ENCODE measurements at places on chromosomes 5 and 9. TPM values are rescaled to one million over a fixed set of nuclear protein-coding genes. Genes with fewer than 3 reads are reported as not detected.
A peak's percentile ranks its signal among the peaks of the same experiment; 100 is the strongest.

The CXCL14 gene
- total RNA-seq = not detected

- no peaks in the 10 kb centered on the region for H3K36me3 ChIP-seq
- peaks cover 33% of the 10 kb centered on the region for H3K4me1 ChIP-seq
- peaks cover 7% of the 10 kb centered on the region for H3K27me3 ChIP-seq
- no peak overlapping the region for H3K4me3 ChIP-seq
These were observed 201.8 kb upstream of the CDKN2B start for GRCh38 chr9:22210936-22211335.

The ARID3C gene
- 0.15 TPM for total RNA-seq

DNA sequence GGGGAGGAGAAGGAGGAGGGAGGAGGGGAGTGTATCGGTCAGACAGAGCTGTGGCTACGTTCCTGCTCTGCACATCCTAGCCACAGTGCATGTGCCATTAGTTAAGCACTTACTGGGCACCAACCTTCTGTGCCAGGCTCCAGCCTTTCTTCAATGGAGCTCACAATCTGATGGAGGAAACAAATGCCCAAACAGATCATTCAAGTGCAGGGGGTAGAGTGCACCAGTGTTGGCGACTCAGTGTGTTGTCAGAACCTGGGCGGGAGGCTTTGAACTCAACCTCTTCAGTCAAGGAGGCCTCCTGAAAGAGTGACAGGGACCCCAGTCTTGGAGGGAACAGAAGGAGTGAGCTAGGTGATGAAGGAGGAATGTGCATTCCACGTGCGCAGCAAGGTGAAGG, 51.9 kb upstream of the SHB start:
- peaks cover 15% of the 10 kb centered on the region for H3K27me3 ChIP-seq
- no peaks in the 10 kb centered on the region for H3K36me3 ChIP-seq
- H3K27ac ChIP-seq = no peak overlapping the region
- no peaks in the 10 kb centered on the region for H3K4me1 ChIP-seq
- no peak overlapping the region for H3K4me3 ChIP-seq
- DNase-seq = no peak

The IL4 gene
- total RNA-seq = 7.4 TPM

- no peaks in the 10 kb centered on the region for H3K27me3 ChIP-seq
- no peak overlapping the region for H3K4me3 ChIP-seq
- H3K27ac ChIP-seq = peak overlapping the region; percentile 29
- peaks cover 16% of the 10 kb centered on the region for H3K36me3 ChIP-seq
- no peak for DNase-seq
These were observed 77.8 kb downstream of the SLC38A9 start for GRCh38 chr5:55634209-55634805.

GRCh38 chr9:88168564-88168963, 30.3 kb upstream of the SPATA31C2 start:
- DNase-seq = no peak
- no peak overlapping the region for H3K27ac ChIP-seq
- H3K4me1 ChIP-seq = no peaks in the 10 kb centered on the region
- H3K36me3 ChIP-seq = no peaks in the 10 kb centered on the region

The TTC39B gene
- total RNA-seq = 29.6 TPM

- H3K27ac ChIP-seq = no peak overlapping the region
- no peaks in the 10 kb centered on the region for H3K36me3 ChIP-seq
- no peaks in the 10 kb centered on the region for H3K4me1 ChIP-seq
- DNase-seq = no peak
- H3K27me3 ChIP-seq = no peaks in the 10 kb centered on the region
These were observed 803.6 kb downstream of the NR2F1-AS1 start for GRCh38 chr5:92777421-92777820.

DNA sequence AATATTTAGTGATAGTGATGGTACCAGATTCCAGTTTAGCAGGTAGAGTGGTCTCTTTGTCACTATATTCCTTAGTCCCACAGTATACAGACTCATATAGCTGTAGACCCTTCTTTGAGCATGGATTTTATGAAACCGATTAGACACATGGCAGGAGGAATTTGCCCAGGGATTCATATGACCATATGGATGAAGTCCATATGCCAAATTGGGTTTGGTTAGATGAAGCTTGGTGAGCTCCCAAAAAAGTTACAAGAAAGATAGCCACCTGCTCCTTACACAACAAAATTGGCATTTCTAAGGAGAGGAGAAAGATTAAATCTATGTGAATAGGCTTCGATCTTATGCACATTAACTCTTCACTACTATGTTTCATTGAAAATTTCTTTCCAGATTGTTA, 211.4 kb downstream of the CWC27 start:
- peaks cover 3% of the 10 kb centered on the region for H3K4me1 ChIP-seq
- peaks cover 10% of the 10 kb centered on the region for H3K36me3 ChIP-seq
- no peaks in the 10 kb centered on the region for H3K27me3 ChIP-seq
- DNase-seq = no peak

DNA sequence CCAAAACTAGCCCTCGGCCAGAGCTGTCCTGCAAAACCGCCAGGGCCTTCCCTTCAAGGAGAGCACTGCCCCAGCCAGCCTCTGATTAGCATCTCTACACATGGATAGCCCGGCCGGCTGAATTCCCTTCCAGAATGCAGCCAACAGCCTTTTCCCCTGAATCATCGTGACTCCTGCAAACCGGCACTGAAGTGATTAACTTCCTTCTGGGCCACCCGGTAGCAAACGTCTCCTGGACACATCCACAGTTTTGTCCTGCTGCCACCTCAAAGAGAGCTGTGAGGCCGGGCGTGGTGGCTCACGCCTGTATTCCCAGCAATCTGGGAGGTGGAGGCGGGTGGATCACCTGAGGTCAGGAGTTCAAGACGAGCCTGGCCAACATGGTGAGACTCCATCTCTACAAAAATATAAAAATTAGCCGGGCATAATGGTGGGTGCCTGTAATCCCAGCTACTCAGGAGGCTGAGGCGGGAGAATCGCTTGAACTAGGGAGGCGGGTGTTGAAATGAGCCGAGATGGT, 21.1 kb upstream of the EEIG1 start:
- no peak overlapping the region for H3K4me3 ChIP-seq
- no peak for DNase-seq
- peaks cover 5% of the 10 kb centered on the region for H3K27me3 ChIP-seq
- H3K36me3 ChIP-seq = peaks cover 3% of the 10 kb centered on the region
- H3K27ac ChIP-seq = no peak overlapping the region

The FOXD4 gene
- total RNA-seq = 0.13 TPM

GRCh38 chr5:79936002-79936645, 54.9 kb downstream of the MTX3 start:
- H3K4me1 ChIP-seq = peaks cover 21% of the 10 kb centered on the region
- H3K27ac ChIP-seq = no peak overlapping the region
- H3K27me3 ChIP-seq = no peaks in the 10 kb centered on the region
- DNase-seq = no peak
- no peak overlapping the region for H3K4me3 ChIP-seq

The PCDHA6 gene
- not detected for total RNA-seq

GRCh38 chr5:173885475-173886010, 2.6 kb upstream of the CPEB4 start:
- H3K4me1 ChIP-seq = peaks cover 70% of the 10 kb centered on the region
- peak overlapping the region; percentile 82 for H3K27ac ChIP-seq
- no peak for DNase-seq

- H3K4me3 ChIP-seq = no peak overlapping the region
- H3K36me3 ChIP-seq = peaks cover 32% of the 10 kb centered on the region
- no peaks in the 10 kb centered on the region for H3K27me3 ChIP-seq
- no peak for DNase-seq
These were observed 6.1 kb upstream of the STOML2 start for GRCh38 chr9:35108946-35109575.

GRCh38 chr5:386432-387341, 56.3 kb upstream of the EXOC3 start:
- DNase-seq = peak; percentile 11
- H3K36me3 ChIP-seq = peaks cover 57% of the 10 kb centered on the region
- no peaks in the 10 kb centered on the region for H3K27me3 ChIP-seq
- H3K4me1 ChIP-seq = peaks cover 23% of the 10 kb centered on the region
- H3K4me3 ChIP-seq = no peak overlapping the region

The GMCL2 gene
- not detected for total RNA-seq

DNA sequence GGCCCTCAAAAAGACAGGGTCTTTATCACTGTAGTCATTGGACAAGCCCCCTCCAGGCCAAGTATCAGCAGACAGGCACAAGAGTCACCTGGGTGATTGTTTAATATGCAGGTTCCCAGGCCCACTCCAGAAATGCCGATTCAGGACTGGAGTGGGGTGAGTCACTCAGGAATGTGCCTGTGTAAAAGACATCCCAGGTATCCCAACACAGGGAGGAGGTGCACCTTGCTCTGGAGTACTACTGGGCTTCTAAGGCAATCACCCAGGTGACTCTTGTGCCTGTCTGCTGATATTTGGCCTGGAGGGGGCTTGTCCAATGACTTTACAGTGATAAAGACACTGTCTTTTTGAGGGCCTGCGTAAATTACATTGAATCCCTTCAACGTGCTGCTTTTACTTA, 40.6 kb downstream of the ACTL7B start:
- no peak overlapping the region for H3K27ac ChIP-seq
- H3K27me3 ChIP-seq = peaks cover 11% of the 10 kb centered on the region
- DNase-seq = no peak

- peak overlapping the region; percentile 93 for H3K27ac ChIP-seq
- peaks cover 71% of the 10 kb centered on the region for H3K36me3 ChIP-seq
- H3K4me1 ChIP-seq = peaks cover 69% of the 10 kb centered on the region
- H3K4me3 ChIP-seq = peak overlapping the region; percentile 91
- H3K27me3 ChIP-seq = no peaks in the 10 kb centered on the region
- DNase-seq = peak; percentile 87
These were observed 3.0 kb downstream of the GRK6 start for GRCh38 chr5:177429248-177430040.

GRCh38 chr9:14314929-14315874, 1.3 kb upstream of the NFIB start:
- H3K4me3 ChIP-seq = peak overlapping the region; percentile 63
- DNase-seq = peak; percentile 22
- H3K36me3 ChIP-seq = peaks cover 12% of the 10 kb centered on the region
- no peak overlapping the region for H3K27ac ChIP-seq
- peaks cover 26% of the 10 kb centered on the region for H3K4me1 ChIP-seq
- peaks cover 67% of the 10 kb centered on the region for H3K27me3 ChIP-seq

The FIBCD1 gene
- not detected for total RNA-seq

- no peak overlapping the region for H3K4me3 ChIP-seq
- no peaks in the 10 kb centered on the region for H3K36me3 ChIP-seq
- H3K4me1 ChIP-seq = no peaks in the 10 kb centered on the region
These were observed 154.5 kb downstream of the NR3C1 start for GRCh38 chr5:143248822-143249579.

DNA sequence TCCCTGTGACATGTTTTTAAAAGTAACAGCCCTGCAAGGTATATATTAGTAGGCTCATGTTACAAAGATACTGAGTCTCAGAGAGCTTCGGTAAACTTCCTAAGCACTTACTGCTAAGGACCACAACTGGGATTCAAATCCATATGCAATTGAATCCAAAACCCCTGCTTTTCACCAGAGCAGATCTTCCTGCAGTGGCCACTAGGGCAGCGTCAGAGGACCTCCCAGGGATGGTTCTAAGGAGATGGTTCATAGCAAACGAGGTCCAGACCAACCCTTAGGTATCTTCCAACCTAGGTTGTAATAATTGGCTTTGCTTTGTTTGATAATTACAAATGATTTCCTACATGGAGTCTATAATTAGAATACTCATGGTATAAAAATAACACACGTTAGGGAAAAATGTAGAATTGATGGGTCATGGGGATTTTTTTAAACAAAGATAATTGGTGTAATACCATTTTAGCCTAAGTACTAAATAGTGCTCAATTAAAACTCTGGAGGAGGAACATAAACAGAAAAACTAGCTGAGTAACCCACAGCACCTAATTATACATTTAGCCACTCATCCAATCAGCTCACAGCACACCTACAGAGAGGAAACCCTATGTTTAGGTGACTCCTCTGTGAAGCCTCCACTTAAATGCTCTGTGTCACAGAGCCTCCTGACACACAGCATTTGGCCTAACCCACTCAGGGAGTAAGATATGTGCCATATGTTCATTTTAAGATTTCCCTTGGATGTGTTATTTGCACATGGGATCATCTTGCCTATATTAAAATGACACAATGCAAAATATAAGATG, 10.0 kb upstream of the CAST start:
- no peak for DNase-seq
- peaks cover 68% of the 10 kb centered on the region for H3K27me3 ChIP-seq
- no peak overlapping the region for H3K4me3 ChIP-seq
- peaks cover 2% of the 10 kb centered on the region for H3K36me3 ChIP-seq

GRCh38 chr5:2415678-2416077, 335.8 kb downstream of the IRX2 start:
- H3K27ac ChIP-seq = no peak overlapping the region
- DNase-seq = no peak
- no peaks in the 10 kb centered on the region for H3K4me1 ChIP-seq
- H3K36me3 ChIP-seq = no peaks in the 10 kb centered on the region
- no peak overlapping the region for H3K4me3 ChIP-seq

DNA sequence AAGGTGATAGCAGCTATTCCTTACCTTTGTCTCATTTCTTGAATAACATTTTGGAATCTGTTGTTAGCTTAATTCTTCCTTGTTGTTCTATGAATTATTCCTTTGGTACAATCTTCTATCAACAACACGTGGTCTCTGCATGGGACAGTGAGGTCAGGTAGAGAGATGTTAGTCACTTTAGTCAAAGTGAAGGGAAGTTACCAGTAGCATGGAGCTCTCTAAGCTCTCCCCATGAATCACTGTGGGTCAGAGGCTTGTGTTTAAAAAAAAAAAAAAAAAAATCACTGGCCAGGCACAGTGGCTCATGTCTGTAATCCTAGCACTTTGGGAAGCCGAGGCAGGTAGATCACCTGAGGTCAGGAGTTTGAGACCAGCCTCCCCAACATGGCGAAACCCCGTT, 116.0 kb downstream of the GOLPH3 start:
- H3K27me3 ChIP-seq = peaks cover 5% of the 10 kb centered on the region
- H3K36me3 ChIP-seq = no peaks in the 10 kb centered on the region
- no peak for DNase-seq
- H3K27ac ChIP-seq = no peak overlapping the region
- H3K4me3 ChIP-seq = no peak overlapping the region
- no peaks in the 10 kb centered on the region for H3K4me1 ChIP-seq

GRCh38 chr5:100542086-100542485, 6.9 kb downstream of the FAM174A start:
- no peak overlapping the region for H3K4me3 ChIP-seq
- H3K36me3 ChIP-seq = no peaks in the 10 kb centered on the region
- peaks cover 2% of the 10 kb centered on the region for H3K4me1 ChIP-seq
- no peaks in the 10 kb centered on the region for H3K27me3 ChIP-seq

GRCh38 chr5:14235872-14236271, 92.7 kb downstream of the TRIO start:
- no peak for DNase-seq
- no peak overlapping the region for H3K27ac ChIP-seq
- no peak overlapping the region for H3K4me3 ChIP-seq
- H3K27me3 ChIP-seq = peaks cover 8% of the 10 kb centered on the region

- no peak overlapping the region for H3K4me3 ChIP-seq
- no peaks in the 10 kb centered on the region for H3K4me1 ChIP-seq
- H3K36me3 ChIP-seq = no peaks in the 10 kb centered on the region
These were observed 109.3 kb downstream of the TARS1 start for GRCh38 chr5:33549982-33550567.

DNA sequence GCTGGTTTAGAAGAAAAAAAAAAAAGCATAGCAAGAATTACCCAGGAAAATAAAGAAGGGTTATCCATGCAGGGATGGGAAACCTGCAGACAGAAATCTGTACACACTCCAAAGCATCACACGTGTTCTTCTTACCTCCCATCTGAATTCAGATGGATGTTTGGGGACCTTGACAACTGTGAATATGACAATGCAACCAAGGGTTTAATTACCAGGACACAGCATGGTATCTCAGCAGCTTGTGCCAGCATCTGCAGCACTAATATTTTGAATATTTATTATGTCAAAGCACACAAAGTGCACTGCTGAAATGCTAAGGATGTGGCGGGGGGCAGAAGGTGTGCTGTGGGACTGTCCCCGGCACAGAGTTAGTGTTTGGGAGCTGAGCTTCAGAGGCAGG, 47.9 kb downstream of the SLIT3 start:
- DNase-seq = no peak
- no peaks in the 10 kb centered on the region for H3K36me3 ChIP-seq
- H3K4me3 ChIP-seq = no peak overlapping the region
- H3K27me3 ChIP-seq = no peaks in the 10 kb centered on the region

Data from activated CD4-positive, alpha-beta memory T cell treated with anti-CD3 and anti-CD28 coated beads, Interleukin-2, amount 10 ng/mL, durations not matched to agents 7 days and 5 days (primary cell).